Jurkat, Clone E6-1 (cell line): ENCODE measurements at places on chromosomes 12 and 14.

- no peak for DNase-seq
Measured at GRCh38 chr12:88895634-88896033, 315.4 kb upstream of the KITLG start.

DNA sequence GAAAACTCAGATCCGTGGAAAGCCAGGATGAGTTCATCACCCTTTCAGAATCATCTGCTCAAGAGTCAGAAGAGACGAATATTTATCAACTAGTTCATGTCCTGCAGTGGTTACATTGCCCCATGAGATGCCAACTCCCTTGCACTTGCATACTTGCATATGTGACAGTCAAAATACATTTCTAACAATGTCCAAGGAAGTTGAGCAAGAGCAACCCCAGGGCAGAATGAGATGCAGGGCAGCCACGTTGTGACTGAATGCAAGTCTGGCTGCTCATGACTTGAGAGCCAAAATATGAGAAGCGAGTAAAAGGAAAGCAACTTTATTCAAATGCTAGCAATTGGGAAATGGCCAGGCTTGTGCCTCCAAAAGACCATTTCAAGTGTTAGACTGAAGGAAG, 23.6 kb upstream of the UTP20 start:
- DNase-seq = no peak

DNA sequence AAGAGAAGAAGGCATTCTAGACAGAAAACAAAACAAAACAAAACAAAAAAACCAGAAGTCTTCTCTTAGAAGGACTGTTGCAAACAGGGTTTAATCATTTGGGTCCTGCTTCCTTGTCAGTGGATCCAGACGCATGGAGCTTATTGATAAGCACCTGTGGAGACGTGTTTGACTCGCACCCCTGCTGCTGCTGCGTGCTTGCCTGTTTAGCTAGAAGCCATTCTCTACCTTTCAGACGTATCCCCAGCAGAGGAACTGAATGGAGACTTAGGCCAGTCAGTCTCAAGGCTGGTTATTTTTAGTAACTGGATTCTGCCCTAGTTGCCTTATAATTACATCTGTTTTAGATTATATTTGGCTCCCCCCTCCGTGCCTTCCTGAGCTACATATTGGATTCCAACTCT, 186.1 kb upstream of the EEA1 start:
- no peak for DNase-seq

DNA sequence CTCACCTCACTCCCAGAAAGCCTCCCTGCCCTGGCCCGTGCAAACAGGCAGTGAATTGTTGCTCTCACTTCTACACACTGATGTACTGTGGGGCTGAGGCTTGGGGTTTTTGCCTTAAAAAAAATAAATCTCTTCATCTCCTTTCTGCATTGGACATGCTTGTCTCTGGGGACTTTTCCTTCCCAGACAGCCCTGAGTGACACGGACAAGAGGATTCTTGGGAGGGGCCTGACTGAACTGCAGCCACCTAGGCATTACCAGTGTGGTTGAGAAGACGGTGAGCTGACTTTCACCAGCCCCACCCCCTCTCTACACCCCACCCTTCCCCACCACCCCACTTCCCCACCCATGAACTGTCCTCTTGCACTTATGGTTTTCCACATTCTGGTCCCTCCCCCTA, 51.6 kb upstream of the PARP11 start:
- DNase-seq = no peak

DNA sequence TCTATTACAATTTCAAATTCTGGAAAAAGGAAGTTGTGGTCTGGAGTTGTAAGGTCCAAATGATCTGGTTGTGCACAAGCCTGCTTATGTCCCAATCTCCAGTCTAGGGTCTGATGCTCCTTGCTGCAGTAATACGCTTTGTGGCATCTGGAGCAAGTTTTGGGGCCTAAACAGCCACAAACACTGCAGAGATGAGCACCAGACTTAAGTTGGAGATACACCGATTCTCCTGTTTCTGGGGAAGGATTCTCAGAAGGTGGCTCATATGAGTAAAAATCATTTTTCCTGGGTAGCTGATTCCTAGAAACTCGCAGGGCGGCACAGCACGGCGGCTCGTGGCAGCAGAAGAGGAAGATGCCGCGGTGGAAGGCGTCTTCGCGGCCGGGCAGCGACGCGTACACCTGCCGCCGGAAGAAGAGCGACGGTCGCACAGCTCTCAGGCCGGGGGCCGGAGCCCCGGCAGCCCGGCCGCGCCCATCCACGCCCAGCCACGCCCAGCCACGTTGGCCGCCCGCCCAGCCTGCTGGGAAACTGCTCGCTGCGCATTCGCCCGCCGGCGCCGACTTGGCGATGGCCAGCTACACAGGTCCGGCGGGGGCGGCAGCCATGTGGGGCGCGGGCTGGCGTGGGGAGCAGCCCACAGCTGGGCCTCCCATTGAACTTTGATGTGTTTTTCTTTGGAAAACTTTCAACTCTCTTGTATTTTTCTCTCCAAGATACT, 129.0 kb downstream of the ASCL4 start:
- DNase-seq = no peak
